ENCODE measurements at places on chromosomes 1 and 21. TPM values are rescaled to one million over a fixed set of nuclear protein-coding genes. Genes with fewer than 3 reads are reported as not detected.
A peak's percentile ranks its signal among the peaks of the same experiment; 100 is the strongest.

Gene KANK4
- total RNA-seq: 21.5 TPM

GRCh38 chr1:96808191-96808590 lies 86.6 kb downstream of the PTBP2 start:
- no peak for DNase-seq
- no peaks in the 10 kb centered on the region for H3K27me3 ChIP-seq
- H3K4me3 ChIP-seq: no peak overlapping the region
- no peaks in the 10 kb centered on the region for H3K4me1 ChIP-seq
- H3K27ac ChIP-seq: no peak overlapping the region
- no peaks in the 10 kb centered on the region for H3K36me3 ChIP-seq

GRCh38 chr1:245500546-245500945 lies 345.8 kb downstream of the KIF26B start:
- H3K27me3 ChIP-seq: no peaks in the 10 kb centered on the region
- no peak overlapping the region for H3K4me3 ChIP-seq
- DNase-seq: no peak
- H3K27ac ChIP-seq: no peak overlapping the region
- H3K36me3 ChIP-seq: no peaks in the 10 kb centered on the region

- no peak for DNase-seq
- H3K36me3 ChIP-seq: no peaks in the 10 kb centered on the region
- peak overlapping the region; percentile 73 for H3K4me3 ChIP-seq
- peaks cover 5% of the 10 kb centered on the region for H3K4me1 ChIP-seq
Observed at GRCh38 chr1:24503059-24503751, 569 bp downstream of the RCAN3 start.

DNA sequence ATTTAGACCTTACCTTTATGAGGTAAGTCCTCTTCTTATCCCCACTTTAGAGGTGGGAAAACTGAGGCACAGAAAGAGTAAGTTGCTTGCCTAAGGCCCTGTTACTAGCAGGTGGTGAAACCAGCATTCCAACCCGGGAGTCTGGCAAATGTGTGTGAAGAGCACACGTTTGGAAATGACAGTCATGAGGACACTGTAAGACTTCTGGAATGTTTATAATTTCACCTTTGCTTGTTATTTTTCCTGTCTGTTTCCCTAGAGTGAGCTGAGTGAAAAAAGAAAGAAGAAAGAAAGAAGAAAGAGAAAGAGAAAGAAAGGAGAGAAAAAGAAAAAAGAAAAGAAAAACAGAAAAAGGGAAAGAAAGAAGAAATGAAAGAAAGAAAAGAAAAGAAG lies 21.2 kb upstream of the LGALS8 start:
- H3K27ac ChIP-seq: peak overlapping the region; percentile 95
- no peak overlapping the region for H3K4me3 ChIP-seq
- H3K36me3 ChIP-seq: no peaks in the 10 kb centered on the region

GRCh38 chr1:28510970-28511440 lies 5.2 kb downstream of the RCC1 start:
- peaks cover 25% of the 10 kb centered on the region for H3K4me1 ChIP-seq
- H3K27me3 ChIP-seq: no peaks in the 10 kb centered on the region
- H3K36me3 ChIP-seq: peaks cover 3% of the 10 kb centered on the region
- no peak for DNase-seq
- H3K27ac ChIP-seq: peak overlapping the region; percentile 96

DNA sequence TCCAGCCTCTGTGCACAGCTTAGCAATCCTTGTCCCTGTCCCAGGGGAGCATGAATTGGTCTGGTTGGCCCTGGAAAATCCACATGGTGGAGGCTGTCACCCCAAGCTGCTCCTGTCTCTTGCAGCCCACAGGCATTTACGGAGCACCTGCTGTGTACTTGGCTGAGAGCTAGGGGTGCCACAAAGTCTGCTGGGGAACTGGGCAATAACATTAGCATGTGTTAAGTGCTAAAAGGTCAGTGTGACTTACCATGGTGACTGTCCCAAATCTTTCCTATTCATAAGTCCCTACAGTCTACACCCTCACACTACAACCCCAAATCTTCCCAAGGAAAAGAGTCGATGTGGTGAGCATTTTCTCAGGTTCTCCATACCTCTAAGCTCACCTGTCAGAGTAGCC lies 53.6 kb upstream of the ARTN start:
- no peaks in the 10 kb centered on the region for H3K4me1 ChIP-seq
- H3K27ac ChIP-seq: no peak overlapping the region
- H3K27me3 ChIP-seq: no peaks in the 10 kb centered on the region

Gene CLIC6
- not detected for total RNA-seq

DNA sequence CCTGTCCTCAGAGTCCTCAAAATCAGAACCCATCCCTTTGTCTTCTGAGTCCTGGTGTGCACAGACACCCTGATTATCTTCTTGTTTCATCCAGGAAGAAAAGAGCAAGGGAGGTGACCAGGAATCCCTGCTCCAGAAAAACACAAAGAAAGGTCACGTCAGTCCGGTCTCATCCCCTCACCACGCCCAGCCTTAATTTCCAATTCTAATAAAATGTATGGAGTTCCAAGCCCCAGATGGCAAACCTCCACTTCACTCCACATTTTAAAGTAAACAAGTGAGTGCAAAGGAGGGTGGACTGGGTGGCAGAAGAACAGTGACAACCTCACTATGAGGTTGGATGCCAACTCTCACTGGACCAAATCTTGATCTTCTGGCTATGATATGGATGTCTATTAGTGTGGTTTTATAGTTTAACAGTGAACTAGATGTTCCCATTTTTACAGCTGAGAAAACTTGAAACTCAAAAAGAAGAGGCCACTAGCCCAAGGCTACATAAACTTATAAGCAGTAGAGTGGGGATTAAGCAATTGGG lies 22.0 kb downstream of the ZNF697 start:
- H3K36me3 ChIP-seq: no peaks in the 10 kb centered on the region
- no peak overlapping the region for H3K4me3 ChIP-seq
- no peaks in the 10 kb centered on the region for H3K27me3 ChIP-seq
- H3K4me1 ChIP-seq: no peaks in the 10 kb centered on the region
- no peak overlapping the region for H3K27ac ChIP-seq

Gene RPE65
- total RNA-seq: not detected

DNA sequence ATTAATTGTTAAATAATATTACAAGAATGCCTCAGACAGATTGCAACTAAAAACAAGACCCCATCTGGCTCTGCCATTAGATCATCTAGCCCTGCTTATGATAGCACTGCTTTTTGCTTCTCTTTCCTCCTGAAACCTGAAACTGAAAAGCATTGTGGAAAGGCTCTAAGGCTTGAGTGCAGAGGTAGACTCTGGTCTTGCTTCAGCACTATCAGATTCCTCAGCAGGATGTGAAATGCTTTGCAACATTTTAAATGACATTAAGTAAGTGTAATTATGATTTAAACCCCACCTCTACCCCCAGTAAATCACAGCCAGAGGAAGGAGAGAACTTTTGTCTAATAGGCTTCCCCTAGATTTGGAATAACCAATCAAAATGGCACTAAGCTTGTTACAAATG lies 32.9 kb downstream of the PHC2 start:
- H3K4me1 ChIP-seq: no peaks in the 10 kb centered on the region
- DNase-seq: no peak
- H3K4me3 ChIP-seq: no peak overlapping the region
- H3K27me3 ChIP-seq: no peaks in the 10 kb centered on the region
- H3K36me3 ChIP-seq: no peaks in the 10 kb centered on the region
- H3K27ac ChIP-seq: no peak overlapping the region

DNA sequence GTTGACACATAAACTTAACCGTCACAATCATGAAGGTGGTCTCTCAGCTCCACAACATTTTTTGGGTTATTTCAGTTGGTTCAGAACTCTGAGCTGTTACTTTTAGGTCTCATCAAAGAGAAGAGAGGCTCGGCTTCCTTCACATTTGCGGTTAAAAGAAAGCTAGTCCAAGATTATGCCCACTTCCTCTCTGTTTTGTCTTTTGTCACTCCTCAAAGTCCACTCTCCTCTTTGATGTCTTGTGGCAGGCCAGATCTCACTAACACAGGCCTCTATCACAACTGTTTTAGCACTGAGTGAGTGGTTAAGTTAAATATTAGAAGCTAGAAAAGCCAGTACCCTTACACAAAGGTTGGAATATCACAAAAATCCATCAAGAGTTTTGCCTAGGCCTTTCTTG lies 195.7 kb downstream of the FCRL5 start:
- H3K27ac ChIP-seq: no peak overlapping the region
- no peaks in the 10 kb centered on the region for H3K27me3 ChIP-seq
- no peaks in the 10 kb centered on the region for H3K36me3 ChIP-seq
- no peak for DNase-seq
- H3K4me3 ChIP-seq: no peak overlapping the region

DNA sequence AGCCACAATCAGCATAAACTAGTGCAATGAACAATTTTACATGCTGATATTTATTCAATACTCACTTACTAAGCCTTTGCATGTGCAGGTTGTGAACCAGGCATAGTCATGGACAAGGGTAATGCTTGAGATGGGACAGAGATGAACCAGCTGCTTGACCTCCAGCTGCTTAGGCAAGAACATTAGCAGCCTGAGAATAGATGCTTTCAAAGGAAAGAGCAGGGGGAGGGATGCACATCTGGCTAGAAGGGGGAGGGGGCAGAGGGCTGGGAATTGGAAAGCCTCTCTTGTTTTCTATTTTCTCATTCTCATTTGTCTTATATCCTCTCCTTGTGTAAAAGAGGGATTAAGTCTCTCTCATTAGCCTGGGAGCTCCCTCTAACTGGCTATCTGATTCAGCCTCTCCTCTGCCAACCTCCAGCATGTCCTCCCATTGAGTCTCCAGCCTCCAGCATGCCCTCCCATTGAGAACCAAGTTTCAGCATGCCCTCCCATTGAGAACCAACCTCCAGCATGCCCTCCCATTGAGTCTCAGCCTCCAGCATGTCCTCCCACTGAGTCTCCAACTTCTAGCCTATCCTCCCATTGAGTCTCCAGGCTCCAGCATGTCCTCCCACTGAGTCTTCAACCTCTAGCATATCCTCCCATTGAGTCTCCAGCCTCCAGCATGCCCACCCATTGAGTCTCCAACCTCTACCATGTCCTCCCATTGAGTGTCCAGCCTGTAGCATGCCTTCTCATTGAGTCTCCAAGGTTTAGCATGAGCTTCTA lies 38.4 kb upstream of the TRABD2B start:
- H3K36me3 ChIP-seq: no peaks in the 10 kb centered on the region
- no peaks in the 10 kb centered on the region for H3K4me1 ChIP-seq
- H3K27me3 ChIP-seq: no peaks in the 10 kb centered on the region
- no peak overlapping the region for H3K27ac ChIP-seq
- no peak overlapping the region for H3K4me3 ChIP-seq

- no peak for DNase-seq
- H3K36me3 ChIP-seq: peaks cover 6% of the 10 kb centered on the region
- H3K4me3 ChIP-seq: no peak overlapping the region
- H3K27ac ChIP-seq: no peak overlapping the region
Observed at GRCh38 chr1:116397728-116398127, 24.7 kb downstream of the ATP1A1 start.

GRCh38 chr1:86387916-86388627 lies 8.1 kb downstream of the ODF2L start:
- DNase-seq: no peak
- H3K27ac ChIP-seq: no peak overlapping the region
- H3K4me1 ChIP-seq: peaks cover 10% of the 10 kb centered on the region
- H3K4me3 ChIP-seq: no peak overlapping the region
- H3K27me3 ChIP-seq: no peaks in the 10 kb centered on the region

Gene ARF1
- 378 TPM for total RNA-seq

DNA sequence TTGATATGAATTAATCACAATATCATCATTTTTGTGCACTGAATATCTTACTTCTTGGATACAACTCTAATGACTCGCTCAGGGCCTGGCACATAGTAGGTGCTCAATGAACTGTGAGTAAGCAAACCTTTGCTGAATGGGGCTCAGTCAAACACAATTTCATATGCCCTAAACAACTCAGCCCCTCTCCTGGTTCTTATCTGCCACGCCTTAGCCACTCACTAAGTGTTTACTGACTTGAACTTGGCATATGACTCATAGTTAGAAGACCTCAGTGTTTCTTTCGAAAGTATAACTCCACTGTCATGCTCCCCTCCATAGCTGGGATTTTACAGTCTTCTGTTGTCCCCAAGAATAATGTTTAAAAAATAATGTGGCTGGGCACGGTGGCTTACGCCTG lies 4.8 kb upstream of the IFNLR1 start:
- H3K27ac ChIP-seq: no peak overlapping the region
- no peak overlapping the region for H3K4me3 ChIP-seq
- no peaks in the 10 kb centered on the region for H3K4me1 ChIP-seq
- no peaks in the 10 kb centered on the region for H3K36me3 ChIP-seq
- no peaks in the 10 kb centered on the region for H3K27me3 ChIP-seq

Data from Caco-2 (cell line).